Glutamatergic neuron (in vitro differentiated cells): ENCODE measurements at places on chromosomes 1 and 21.

DNA sequence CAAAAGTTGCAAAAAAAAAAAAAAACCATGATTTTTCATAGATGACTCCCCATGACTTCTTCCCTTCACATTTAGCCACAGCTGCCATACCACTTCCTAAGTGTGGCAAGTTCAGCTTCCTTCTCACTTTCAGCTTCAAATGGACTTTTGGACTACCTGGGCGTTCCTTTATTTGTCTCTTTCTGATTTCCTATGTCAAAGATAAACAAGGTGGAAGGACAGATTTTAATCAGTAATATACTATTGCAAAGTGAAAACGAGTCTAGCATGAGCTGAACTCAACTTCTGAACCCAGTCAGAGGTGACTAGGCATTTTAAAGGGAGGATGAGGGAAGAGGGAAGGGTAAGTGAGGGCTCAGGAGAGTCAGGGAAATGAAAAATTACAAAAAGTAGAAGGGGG is 14.4 kb upstream of the SCCPDH start:
- no peak for DNase-seq

- DNase-seq = no peak
Observed at GRCh38 chr1:244196571-244197285, 145.6 kb downstream of the ZBTB18 start.

- DNase-seq = no peak
Observed at GRCh38 chr1:25020851-25021590, 90.9 kb upstream of the RUNX3 start.

DNA sequence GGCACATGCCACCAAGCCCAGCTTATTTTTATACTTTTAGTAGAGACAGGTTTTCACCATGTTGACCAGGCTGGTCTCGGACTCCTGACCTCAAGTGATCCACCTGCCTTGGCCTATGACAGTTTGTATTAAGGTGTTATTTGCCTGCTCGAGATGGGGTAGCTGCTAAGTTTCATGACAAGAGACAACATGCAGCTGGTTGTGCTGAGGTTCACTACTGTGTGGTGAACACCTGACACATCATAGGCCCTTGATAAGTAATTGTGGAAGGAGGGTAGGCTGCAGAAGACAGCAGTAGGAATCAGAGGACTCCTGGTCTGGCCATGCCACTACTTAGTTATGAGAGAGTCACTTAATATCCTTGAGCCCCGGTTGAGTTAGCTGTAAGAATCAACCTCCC is 46.2 kb downstream of the PLPP3 start:
- DNase-seq = no peak

- no peak for DNase-seq
Observed at GRCh38 chr1:76725864-76726619, 141.2 kb upstream of the ST6GALNAC5 start.

DNA sequence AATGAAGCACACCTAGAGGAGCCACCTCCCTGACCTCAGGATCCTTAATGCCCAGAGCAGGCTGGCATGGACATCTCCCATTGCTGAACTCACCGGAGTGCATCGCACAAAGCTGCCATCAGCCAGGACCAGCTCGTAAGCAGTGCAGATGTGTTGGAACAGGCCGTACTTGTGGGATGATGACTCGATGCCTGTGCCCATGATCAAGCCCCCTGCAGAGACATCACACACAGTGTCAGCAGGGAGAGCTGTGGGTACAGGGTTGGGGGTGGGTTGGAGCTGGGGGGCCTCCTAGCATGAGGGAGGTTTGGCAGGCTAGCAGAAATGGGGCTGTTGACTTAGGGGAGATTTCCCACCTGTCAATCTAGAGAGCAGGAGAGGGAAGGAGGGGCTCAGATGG is 12.0 kb downstream of the DHCR24 start:
- no peak for DNase-seq

DNA sequence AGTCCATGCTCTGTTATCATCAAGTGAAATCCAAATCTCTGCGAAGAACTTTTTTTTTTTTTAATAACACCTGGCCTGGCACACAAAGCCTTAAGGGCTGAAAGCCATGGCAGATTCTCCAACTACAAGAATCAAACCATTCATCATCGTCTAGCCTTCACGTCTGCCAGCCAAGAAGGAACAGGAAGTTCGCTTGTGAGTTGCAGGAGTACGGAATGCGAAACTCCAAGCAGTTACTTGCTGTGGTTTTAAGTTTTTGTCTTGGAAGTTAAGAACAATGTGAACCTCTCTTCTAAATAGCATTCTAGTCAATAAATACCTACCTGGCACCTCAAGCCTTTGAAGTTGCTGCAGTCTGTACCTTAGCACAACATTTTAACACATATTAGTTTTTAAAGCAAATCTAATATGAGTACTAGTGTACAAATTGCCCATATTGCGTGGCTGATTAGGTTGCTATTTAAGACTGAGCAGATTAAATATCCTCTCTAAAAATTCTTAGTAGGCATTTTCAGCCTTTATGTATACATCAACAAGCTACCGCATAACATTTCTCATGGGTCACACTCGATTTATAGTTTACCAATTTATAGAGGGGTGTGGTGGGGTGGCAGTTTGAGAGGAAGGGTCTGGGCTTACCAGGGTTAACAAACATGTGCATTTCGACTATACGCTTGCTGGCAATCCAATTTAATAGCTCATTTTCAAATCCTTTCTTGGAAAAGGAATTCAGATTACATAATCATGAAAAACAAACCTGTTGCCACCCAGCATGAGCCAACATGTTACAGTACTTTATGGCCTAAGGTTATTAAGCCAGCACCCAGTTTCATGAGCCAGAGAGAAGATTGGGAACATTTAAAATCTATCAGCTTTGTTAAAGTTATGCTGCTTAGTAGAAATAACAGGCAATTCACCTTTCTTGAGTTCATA is 22.2 kb upstream of the PTPN14 start:
- no peak for DNase-seq

DNA sequence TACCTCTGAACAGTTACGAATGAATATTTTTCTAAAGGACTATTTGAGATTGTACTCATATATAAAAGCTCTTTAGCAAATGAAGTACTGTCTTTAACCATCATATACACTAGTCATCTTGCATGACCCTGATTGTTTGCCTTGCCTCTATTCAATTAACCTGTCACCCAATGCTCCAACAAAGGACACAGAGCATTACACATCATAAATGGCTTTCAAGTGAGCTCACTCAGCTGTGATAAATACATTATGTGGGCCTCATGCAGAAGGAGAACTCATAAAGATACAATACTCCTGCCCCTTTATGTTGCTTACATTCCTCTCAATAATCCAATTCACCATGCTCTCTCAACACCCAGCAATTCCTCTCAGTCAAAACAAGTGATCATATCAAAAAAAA is 993.0 kb upstream of the PRMT6 start:
- DNase-seq = no peak

- DNase-seq = no peak
Observed at GRCh38 chr1:14254251-14254650, 344.2 kb upstream of the KAZN start.
